NCI-H2081 treated with DMSO at 0.1 percent for 48 hours (cell line): ENCODE measurements at places on chromosomes 6 and 20.

- DNase-seq: no peak
Observed at GRCh38 chr20:17878912-17879602, 89.5 kb downstream of the SNX5 start.

- no peak for DNase-seq
Observed at GRCh38 chr6:23202207-23202606, 632.8 kb downstream of the HDGFL1 start.

DNA sequence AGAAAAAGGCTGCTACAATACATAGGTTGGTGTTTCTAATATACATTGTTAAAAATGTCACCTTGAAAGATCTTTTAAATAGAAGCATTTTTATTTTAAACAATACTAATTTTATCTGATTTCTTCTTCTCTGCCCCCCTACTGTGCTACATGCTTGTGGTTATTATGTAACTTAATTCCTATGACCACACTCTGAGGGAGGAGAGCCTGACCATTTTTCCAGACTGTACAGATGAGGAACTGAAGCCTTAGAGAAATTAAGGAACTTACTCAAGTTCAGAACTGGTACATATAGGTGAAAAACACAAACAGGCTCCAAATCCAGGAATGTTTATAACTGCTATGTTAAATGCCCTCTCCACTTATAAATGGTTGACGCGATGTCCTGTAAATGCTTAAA, 43.4 kb upstream of the ARHGAP18 start:
- DNase-seq: no peak

DNA sequence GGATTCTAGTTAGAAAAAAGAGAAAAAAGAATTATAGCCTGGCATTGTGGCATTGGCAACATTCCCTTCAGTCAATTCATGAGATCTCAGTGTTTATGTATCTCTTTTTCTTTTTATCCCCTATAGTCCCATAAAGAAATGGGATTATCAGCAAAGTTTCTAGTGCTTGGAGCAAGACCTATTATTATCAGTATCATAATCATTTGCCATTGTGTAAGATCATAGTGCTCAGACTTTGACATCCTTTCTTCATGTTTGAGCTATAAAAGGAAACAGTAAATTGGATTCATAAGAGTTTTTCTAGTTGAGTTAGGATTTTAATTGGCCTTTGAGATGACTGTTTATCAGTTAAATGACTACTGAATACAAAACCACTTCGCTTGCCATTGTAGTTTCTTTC, 295.6 kb downstream of the GRIK2 start:
- DNase-seq: no peak
